ENCODE measurements at places on chromosomes 6 and 20.

GRCh38 chr6:157761331-157761921, 61.6 kb upstream of the SNX9 start:
- DNase-seq: peak; percentile 58

DNA sequence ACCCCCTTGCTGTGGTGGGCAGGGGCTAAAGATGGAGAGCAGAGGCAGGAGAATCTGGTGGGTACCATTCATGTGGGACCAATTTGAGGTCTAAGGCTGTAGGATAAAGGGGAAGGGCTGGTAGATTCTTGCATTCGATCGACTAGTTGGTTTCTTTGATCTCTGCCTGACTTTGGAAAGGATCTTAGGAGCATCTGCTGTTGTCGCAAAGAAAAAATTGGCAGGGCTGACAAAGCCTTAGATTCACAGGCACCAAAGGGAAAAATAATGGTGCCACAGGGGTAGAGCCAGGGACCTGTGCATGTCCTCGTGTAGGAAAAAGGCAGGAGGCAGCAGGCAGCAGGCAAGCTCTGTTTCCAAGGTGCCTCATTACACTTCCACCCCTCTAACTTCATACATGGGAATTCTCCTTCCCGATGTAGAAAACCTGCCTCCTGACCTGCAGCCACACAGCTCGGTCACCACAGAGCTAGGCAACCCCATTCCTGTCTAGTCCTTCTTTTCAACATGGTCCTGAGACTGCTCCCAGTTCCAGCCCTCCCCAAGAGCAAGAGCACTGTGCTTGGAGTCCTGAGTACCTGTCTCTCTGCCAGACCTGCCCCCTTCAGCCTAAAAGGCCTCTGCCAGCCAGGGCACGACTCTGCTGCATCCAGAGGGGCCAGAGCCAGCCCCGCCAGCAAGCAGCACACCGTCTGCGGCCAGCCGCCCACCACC, 71.9 kb downstream of the FGD2 start:
- DNase-seq: no peak

- DNase-seq: no peak
These were observed 5.6 kb upstream of the CFB start for GRCh38 chr6:31940256-31940664.

DNA sequence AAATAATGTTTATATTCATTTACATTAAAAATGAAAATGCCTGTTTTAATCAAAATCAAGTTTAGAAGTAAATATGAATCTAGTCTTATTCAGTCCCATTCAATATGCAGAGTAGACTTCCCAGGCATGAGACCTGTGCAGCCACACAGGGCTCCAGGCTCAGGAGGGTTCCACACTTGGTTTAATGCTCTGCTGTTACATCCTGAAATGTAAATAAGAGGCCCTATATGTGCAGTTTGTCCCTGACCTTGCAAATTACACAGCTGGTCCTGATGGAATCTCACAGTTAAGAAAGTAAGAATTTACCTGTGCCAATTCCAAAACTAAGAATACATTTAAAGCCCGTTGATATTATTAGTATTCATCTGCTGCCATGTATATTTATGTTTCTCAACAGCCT, 79.4 kb downstream of the ARHGAP18 start:
- no peak for DNase-seq

DNA sequence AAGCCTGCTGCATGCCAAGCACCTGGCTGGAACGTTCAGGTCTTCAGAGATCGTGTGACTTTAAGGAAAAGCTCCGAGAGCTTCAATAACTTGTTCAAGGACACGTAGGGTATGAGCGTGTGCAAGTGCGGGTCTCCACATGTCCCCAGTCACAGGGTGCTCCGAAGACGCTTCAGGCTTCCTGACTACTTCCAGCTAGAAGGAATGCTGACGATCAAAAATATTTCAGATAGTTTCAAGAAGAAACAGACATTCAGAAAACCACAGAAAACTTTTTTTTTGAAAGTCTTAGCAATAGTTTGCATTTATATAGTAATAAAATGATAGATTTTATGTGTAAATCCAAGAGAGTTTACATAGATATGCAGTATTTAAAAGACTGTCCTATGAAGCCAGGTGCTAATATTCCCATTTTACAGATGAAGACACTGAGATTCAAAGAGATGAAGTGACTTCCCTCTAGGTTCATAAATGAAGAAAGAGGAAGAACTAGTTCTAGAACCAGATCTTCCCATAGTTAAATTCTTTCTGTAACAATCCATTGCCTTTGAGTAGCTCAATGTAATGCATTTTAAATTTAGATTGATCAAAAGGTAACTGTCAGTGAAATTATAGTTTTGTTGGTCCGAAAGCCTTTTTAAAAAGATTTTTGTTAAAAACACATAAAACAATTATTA, 247.6 kb downstream of the MYLK4 start:
- DNase-seq: no peak

DNA sequence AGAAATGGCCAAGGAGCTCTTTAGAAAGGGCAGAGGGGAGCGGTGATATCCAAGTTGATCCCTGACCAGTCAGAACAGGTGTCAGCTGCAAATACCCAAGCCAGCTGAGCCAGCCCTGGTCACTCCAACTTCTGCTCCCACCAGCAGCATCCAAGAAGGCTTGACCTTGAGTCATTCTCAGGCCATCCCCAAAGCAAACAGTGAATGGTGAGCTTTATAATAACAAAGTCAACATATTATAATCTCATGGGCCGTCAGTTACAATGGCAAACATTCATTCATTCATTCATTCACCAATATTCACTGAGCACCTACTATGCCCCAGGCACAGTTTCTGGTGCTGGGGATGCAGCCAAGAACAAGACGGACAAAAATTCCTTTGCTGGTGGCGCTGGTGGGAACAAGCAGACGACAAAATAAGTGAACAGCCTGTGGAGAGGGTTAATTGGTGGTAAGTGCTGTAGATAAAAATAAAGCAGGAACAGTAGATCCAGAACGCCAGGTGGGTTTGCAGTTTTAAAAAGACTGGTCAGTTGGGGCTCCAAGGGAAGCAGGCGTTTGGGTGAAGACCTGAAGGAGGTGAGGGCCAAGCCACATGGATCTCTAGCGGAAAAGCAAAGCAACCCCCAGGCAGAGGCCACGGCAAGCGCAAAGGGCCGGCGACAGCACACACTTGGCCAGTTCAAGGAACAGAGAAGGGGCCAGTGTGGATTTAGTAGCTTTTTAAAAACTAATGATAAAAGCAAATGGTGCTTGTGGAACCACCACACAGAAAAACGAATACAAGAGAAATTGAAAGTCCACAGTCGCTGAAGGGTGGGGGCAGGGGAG, 131.8 kb upstream of the PTPN1 start:
- no peak for DNase-seq

- no peak for DNase-seq
These were observed 226.3 kb downstream of the TBXT start for GRCh38 chr6:165941249-165941775.

- DNase-seq: no peak
These were observed 28.1 kb downstream of the NRSN1 start for GRCh38 chr6:24154121-24154520.

DNA sequence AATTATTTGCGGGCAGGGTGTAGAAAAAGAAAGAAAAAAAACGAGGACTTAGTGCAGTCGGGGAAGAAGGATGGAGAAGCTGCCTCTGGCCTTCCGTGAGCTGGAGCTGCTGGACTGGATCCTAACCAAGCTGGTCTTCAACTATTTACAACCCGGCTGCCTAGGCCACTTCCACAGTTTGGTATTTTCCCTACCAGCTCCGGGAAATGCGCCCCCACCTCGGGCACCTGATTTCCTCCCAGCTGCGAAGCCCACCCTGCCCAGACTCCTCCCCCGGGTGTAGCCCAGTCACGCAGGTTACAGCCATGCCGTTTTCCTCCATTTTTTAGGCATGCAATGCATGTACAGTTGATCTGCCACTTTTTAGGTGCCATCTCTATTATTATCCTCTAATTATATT, 21.2 kb downstream of the THEMIS start:
- peak; percentile 24 for DNase-seq

- no peak for DNase-seq
These were observed 21.4 kb downstream of the BCAS1 start for GRCh38 chr20:54048891-54049545.

- no peak for DNase-seq
These were observed 5.6 kb downstream of the KCNQ2 start for GRCh38 chr20:63466861-63467260.

GRCh38 chr20:33871362-33871761, 60.2 kb downstream of the CHMP4B start:
- DNase-seq: no peak

DNA sequence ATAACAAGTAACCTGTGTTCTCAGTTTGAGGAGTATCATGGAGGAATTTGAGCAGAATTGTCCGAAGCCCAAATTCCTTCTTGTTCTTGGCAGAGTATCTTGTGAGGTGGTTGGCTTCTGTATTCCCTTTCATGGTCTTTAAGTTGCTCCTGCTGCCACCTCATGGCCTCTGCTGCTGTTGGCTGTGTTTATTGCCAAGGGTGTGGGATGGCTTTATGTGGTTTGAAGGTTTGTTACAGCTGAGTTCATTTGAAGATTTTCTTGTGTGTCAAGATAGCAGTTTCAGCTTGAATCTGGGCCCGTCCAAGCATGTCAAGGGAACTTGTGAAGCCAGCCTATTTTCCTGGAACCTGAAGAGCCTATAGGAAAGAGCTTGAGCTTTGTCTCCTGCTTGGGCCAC, 20.2 kb upstream of the TTK start:
- DNase-seq: no peak

DNA sequence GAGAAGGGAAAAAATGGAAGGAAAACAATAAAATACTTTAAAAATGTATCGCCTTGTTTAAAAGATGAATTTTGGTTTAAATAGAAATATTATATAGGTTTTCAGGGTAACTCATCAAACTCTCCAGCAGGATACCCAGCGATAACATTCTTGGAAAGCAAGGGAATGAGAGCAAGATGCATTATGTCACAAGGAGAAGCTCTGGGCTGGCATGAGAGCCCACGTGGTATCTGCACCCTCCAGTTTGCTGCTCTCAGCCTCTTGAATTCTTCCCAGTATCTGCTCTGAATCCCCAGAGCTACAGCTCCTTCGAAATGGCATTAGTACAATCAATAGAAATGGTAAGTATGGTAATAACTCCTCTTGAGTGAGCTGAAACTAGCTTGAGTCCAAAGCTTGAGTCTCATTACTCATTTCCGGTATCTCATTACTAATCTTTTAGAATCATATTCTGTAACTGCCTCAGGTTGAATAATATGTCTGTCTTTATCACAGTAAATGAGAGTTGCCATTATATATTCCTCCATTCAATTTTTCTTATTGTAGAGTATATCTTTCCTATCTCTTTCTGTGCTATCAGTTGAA, 4.9 kb upstream of the TMEM242 start:
- DNase-seq: no peak

- peak; percentile 46 for DNase-seq
These were observed 7.7 kb upstream of the PTPRA start for GRCh38 chr20:2865630-2866029.

DNA sequence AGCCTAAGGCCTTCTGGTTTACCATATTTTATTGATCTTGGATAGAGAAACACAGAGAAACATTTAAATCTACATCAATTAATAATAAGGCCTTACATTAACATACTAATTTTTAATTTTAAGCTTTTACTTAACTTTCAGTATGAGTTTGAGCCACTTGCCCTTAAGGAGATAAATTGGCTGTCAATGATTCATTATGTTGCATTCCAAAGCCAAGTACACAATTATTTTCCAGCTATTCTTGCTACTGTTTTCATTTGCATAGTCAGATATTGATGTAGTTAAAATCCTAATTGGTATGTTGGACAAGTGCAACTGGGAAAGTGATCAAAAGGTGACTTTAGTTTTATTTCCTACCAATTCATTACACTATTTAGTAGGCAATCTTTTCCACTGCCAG, 58.2 kb downstream of the MOCS1 start:
- no peak for DNase-seq

DNA sequence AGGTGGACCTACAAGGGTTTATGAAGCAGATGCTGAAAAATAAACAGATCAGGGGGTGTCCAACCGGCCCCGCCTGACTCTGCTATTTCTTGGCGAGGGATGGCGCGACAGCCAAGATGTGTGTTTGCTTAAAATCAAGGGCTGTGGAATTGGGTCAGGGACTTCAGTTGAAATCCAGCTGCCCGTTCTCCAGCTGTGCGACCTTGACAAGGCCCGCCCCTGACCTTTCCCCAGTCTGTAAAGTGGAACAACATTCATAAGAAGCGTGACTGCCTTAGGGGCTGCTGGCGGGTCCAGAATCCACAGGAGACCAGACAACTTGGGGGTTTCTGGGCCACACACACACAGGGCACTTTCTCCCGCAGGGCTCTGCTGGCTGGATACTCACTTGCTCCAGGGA, 517.5 kb downstream of the PREX1 start:
- DNase-seq: no peak

DNA sequence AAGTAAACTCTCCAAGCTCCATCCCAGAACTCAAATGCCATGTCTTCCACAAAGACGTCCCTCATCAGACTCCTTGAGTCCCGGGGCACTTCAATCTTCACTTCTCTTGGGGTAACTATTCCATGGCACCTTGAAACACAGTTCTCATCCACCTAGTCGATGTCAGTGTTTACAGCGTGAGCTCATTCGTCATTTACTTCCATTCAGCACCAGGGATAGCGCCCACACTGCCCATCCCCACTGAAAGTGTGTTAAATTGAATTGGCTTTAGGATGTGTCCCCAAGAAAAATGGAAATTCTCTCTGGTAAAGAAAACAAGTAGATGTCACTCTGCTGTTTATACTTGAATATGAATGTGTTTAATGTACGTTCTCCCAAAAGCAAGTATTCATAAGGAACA, 31.3 kb downstream of the KCNK15 start:
- no peak for DNase-seq

GRCh38 chr6:38020593-38020992, 201.1 kb downstream of the ZFAND3 start:
- DNase-seq: no peak

- no peak for DNase-seq
These were observed 81.1 kb downstream of the DTNBP1 start for GRCh38 chr6:15581751-15582150.

DNA sequence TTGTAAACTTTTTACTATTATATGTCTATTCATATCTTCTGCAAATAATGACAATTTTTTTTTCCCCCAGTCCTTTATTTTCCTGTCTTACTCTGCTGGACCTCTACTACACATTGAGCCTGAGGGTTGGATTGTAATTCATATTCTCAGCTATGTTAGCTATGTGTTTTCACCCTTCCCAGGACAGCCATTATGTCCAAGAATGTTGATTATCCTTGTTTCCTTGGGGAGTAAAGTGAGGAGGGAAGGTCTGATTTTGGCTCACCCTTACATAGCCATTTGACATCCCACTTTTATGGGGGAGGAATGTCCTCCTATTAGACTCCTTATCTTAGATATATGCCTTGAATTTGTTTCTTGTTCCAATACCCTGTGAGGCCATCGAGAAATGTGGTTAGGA, 17.6 kb upstream of the TBC1D32 start:
- DNase-seq: no peak

DNA sequence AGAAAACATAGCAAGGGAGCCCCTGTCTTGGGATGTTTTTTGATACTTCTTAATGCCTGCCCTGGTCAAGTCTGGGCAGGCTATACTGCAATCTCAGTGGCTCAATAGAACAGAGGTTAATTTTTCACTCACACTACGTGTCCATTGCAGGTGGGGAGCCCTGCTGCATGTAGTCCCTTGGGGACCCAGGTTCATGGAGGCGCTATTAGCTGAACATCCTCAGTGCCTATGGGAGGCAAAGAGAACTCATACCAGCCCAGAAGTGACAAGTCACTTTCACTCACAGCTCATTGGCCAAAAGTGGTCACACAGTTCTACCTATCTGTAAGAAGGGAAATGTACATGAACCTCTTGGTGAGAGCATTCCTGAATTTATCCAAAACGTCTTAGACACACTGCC, 23.2 kb downstream of the CGA start:
- DNase-seq: no peak
